ENCODE measurements at places on chromosomes 7 and 10. TPM values are rescaled to one million over a fixed set of nuclear protein-coding genes. Genes with fewer than 3 reads are reported as not detected.

Gene ALOX5
- total RNA-seq, result 145 TPM

Gene NPC1L1
- not detected for total RNA-seq

Gene MTERF1
- 10.8 TPM for total RNA-seq

Gene SPAG6
- 6.4 TPM for total RNA-seq

Gene PRSS37
- total RNA-seq, result not detected

Gene CROT
- total RNA-seq, result 13.0 TPM

Gene GIMAP4
- 31.3 TPM for total RNA-seq

Gene NCF1
- total RNA-seq, result 8.7 TPM

Gene GLCCI1
- 42.6 TPM for total RNA-seq

Gene KCNMA1
- total RNA-seq, result 14.8 TPM

Gene FAM237B
- total RNA-seq, result not detected

Gene CTNNA3
- total RNA-seq, result 1.1 TPM

Gene AKR1C8
- not detected for total RNA-seq

Gene MICU1
- 54.0 TPM for total RNA-seq

All from left lung (tissue), 14 donors.